Breast epithelium (tissue), 4 donors: ENCODE measurements at places on chromosomes 6 and 20.

- DNase-seq = no peak
These were observed 20.8 kb downstream of the CYP24A1 start for GRCh38 chr20:54153041-54153327.

DNA sequence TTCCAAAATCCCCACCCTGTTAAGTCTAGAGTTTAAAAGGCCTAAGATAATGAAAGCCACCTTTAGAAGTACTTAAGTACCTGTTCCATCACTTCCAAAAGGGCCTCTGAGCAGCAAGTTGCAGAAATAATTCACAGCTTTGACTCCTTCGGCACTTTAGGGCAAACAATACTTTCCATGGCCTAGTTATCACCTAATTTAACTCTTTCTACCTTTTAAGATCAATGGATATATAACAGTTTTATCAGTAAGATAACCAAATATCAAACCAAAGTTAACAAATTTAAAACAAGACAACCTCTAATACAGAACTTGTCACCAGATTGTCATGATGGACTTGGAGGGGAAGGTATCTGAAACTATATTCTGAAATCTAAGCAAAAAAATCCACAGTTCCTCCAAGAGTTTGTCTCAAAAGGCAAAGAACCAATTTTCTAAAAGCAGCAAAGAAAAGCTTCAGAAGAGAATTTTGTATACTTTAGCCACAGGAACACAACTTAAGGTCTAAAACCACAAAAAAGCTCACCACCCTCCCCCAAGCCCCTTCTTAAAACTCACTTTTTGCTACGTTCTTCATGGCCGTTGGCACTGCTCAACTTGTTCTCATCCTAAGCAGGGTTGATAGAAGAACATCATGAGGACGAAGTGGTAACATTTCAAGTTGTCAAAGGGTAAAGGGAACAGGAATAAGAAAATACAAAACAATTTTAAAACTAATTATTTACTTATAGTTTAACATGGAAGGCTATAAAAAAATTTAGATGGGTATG is 3.5 kb downstream of the RBM39 start:
- DNase-seq = no peak

DNA sequence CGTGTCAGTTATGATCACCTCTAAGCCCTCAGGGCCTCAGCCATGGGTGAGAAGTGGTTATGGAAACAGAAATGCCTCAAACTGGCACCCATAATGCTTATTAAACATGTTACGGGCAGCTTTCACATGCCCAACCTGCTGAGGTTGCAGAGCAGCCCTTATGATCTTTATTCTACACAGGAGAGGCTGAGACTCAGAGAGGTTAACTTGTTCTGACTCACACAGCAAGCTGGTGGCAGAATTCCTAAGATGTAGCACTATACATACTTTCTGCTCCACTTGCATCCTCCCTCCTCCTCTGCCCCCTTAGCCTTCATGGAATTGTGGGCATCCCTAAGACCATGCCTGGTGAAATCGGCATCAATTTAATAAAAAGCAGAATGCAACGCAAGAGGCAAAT is 34.7 kb upstream of the IGF2R start:
- DNase-seq = no peak

- DNase-seq = no peak
These were observed 61.2 kb downstream of the ELOVL5 start for GRCh38 chr6:53287336-53288225.

DNA sequence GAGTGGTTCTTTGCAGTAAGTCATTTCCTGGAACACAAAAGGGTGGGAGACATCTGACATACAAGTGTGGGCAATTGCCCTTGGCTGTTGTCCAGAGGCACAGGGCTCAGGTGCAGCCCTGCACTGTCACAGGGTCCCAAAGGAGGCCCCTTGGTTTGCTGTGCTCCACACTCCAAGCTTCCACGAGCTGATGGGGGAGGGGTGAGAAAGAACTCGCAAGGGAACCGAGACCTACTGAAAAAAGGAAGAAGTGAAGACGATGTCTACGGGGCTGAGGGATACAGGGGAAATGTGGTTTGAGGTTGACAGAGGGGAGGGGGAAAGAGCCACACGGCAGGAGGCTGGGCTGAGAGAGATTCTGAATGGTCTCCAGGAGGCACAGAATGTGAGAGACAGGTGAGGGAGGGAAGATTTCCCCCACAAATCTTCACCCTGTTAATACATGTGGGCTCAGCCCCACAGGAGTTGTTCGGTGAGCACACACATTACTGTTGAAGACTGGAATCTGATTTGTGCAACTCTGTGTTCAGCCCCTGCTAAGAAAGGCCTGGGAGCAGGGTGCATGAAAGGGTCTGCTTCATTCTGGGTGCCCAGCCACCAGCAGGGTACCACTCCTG is 123.4 kb downstream of the LY86 start:
- DNase-seq = no peak

DNA sequence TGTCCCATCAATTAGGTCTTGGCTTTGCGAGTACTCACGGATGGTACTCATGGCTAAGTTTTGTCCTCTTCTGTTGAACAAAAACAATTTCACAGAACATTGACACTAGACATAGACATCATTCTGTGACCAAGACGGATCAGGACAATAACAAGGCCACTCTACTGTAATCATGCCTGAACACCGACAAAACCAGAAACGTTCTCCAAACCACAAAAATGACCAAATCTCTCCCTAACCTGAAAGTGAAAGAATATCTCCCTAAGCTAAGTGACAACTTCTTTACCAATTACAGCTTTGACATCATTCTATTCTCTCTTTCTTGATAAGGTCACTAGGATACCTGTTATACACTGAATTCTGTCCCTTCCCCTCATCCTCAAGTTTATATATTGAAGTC is 40.0 kb upstream of the SLC2A12 start:
- no peak for DNase-seq

DNA sequence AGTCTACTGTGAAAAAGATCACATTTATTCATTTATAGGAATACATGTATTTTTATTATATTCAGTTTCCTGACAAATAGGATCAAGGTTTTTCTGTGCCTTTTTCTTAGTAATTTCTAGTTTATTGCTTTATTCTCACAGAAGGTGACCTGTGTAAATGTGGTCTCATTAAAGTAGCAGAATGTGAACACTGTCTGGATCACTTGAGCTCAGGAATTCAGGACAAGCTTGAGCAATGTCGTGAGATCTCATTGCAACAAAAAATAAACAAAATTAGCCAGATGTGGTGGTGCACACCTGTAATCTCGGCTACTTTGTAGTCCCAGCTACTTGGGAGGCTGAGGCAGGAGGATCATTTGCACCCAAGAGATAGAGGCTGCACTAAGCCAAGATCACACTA is 516.7 kb downstream of the CDKAL1 start:
- no peak for DNase-seq
